ENCODE measurements at places on chromosomes 13 and 19.

DNA sequence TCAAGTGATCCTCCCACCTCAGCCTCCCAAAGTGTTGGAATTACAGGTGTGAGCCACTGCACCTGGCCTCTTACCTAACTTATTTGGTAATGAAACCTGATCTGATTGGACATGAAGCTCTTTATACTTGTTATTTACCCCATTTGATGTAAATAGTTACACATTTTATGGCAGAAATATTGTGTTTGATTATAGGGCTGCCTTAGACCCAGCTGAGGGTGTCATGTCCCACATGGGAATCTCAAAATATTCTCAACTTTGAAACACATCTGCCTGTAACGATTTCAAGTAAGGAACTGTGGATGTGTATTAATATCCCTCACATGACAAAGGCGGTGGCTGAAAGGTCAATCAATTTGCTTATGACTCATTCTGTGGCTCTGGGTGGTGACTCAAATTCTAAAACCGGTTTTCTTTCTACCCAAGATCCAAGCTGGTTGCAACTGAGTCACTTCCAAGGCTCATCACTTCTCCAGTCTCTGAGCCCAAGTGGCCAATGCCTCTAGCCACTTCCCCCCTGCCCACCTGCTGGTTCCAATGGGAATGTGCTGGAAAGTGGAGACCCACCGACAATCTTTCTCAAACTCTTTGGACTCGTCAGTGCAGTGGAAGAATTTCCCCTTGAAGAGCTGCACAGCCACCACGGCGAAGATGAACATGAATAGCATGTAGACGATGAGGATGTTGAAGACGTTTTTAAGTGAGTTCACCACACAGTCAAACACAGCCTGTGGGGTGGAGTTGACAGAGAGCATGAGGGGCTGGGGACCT, 110.9 kb downstream of the IER2 start:
- H3K27me3 ChIP-seq, result no peaks in the 10 kb centered on the region
- no peak for DNase-seq
- H3K27ac ChIP-seq, result no peak overlapping the region
- no peak overlapping the region for H3K4me3 ChIP-seq
- no peaks in the 10 kb centered on the region for H3K36me3 ChIP-seq

DNA sequence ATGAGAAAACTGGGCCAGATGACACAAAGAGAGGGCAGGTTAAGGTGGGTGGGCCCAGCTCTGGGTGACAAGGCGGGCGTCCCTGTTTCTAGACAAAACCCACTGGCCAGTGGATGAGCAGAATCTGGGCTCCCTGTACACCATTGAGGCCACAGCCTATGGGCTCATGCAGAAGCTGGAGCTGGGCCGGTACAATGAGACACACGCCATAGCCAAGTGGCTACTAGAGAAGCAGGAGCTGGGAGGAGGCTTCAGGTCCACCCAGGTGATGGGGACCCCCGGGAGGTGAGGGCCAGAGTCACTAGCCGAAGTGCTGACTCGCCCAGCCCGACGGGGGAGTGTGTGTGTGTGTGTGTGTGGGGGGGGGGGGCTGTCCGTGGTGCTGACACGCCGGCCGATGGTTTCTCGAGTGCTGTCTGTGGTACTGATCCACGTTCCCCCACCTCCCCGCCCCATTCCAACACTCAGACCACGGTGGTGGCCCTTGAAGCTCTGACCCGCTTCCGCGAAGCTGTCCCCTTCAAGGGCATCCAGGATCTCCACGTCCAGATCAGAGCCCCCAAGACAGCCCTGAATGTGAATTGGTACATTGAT, 24.3 kb upstream of the SHFL start:
- no peaks in the 10 kb centered on the region for H3K36me3 ChIP-seq
- no peaks in the 10 kb centered on the region for H3K27me3 ChIP-seq
- no peak overlapping the region for H3K4me3 ChIP-seq
- no peak for DNase-seq
- H3K4me1 ChIP-seq, result no peaks in the 10 kb centered on the region

DNA sequence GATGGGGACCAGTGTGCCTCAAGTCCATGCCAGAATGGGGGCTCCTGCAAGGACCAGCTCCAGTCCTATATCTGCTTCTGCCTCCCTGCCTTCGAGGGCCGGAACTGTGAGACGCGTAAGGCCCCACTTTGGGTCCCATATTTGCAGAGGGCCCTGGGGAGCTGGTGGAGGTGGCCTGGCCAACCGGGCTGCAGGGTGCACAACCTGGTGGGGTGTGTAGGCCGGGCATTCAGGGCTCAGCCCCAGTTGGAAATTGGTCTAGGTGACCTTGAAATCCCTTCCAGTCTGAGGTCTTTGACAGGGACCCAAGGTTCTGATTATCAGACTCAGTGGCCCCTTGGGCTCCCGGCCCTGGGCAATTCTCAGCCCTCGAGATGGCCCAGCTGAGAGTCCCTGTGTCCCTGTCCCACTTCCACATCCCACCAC, 8.3 kb downstream of the F7 start:
- no peaks in the 10 kb centered on the region for H3K36me3 ChIP-seq
- no peak overlapping the region for H3K4me3 ChIP-seq
- no peaks in the 10 kb centered on the region for H3K27me3 ChIP-seq
- no peak overlapping the region for H3K27ac ChIP-seq

DNA sequence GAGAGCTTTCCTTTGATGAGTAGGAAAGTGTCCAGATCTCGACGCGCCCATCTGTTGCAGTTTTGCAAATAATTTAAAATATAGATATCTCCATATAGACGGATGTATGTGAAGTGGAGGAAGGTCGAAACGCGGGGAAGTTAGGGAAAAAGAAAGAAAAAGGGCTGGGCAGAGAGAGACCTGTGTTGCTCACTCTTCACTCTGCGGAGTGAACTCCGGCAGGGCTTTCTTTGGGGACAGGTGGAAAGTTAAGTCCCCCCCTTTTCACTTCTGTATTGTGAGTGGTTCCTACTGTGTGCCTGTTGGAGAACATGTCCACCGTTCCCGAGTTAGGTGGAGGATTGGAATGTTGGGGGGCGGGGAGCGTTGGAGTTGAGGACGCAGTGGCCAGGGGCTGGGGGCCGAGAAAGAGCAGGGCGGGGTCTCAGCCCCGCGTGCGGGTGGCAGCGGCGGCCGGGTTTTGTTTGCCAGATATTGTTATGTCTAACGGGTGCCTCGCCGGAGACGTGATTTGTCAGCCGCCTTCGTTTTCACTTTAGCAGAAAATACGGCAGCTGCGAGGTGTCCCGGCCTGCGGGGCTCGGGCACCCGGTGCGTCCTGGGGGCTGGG, 145.1 kb upstream of the ZNF536 start:
- no peak overlapping the region for H3K27ac ChIP-seq
- H3K36me3 ChIP-seq, result no peaks in the 10 kb centered on the region
- peaks cover 14% of the 10 kb centered on the region for H3K27me3 ChIP-seq
- H3K4me1 ChIP-seq, result peaks cover 6% of the 10 kb centered on the region

GRCh38 chr19:19214892-19215291, 3.1 kb downstream of the NCAN start:
- H3K36me3 ChIP-seq, result no peaks in the 10 kb centered on the region
- no peak overlapping the region for H3K4me3 ChIP-seq
- H3K27me3 ChIP-seq, result peaks cover 2% of the 10 kb centered on the region
- no peak overlapping the region for H3K27ac ChIP-seq

DNA sequence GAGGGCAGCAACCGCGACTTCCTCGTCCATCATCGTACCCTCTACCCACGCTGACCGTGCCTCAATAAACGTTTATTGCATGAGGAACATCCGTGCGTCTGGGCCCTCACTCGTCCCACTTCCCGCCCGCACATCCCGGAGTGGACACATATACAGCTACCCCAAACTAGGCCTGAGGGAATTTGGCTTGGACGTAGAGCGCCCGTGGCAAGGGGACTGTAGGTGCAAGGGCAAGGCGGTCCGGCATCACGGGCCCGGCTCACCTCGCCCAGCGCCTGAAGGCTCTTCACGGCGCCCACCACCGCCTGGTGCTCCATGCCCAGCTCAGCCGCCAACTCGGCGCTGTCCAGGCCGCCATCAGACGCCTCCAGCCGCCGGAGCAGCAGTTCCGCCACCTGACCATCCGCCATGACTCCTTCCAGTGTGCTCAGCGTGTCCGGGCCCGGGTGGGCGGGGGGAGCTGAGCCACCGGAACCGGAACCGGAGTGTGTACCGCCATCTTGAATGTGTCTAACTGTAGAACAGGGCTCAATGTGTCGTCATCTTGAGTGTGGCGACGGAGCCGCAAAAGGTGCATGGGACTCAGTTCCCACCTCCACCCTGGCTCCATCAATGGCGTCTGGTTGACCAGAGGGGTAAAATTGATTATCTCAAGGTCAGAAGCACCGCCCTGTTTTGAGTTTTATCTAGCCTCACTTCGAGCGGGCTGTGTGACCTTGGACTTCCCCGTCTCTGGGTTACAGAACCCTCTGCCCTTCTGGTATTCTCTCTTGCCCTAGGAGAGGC, at the start of gene FARSA:
FARSA (minus strand) TSS at position 425 of the 786 bp plus-strand sequence; CDS start at position 410, 15 bp downstream.
- H3K27ac ChIP-seq, result peak within 1 kb of the TSS; percentile 76
- peaks cover 28% of the 10 kb centered on the region for H3K36me3 ChIP-seq
- DNase-seq, result peak; percentile 75
- peak within 1 kb of the TSS; percentile 96 for H3K4me3 ChIP-seq

GRCh38 chr13:33138441-33138840, 122.2 kb downstream of the KL start:
- DNase-seq, result no peak
- no peak overlapping the region for H3K27ac ChIP-seq
- H3K4me1 ChIP-seq, result no peaks in the 10 kb centered on the region
- H3K27me3 ChIP-seq, result no peaks in the 10 kb centered on the region

GRCh38 chr19:10292206-10292788, 2.5 kb downstream of the ICAM5 start:
- H3K36me3 ChIP-seq, result no peaks in the 10 kb centered on the region
- H3K4me1 ChIP-seq, result peaks cover 62% of the 10 kb centered on the region
- peak overlapping the region; percentile 54 for H3K4me3 ChIP-seq
- DNase-seq, result no peak

- no peak for DNase-seq
- H3K36me3 ChIP-seq, result no peaks in the 10 kb centered on the region
- no peaks in the 10 kb centered on the region for H3K27me3 ChIP-seq
- no peak overlapping the region for H3K4me3 ChIP-seq
- H3K4me1 ChIP-seq, result no peaks in the 10 kb centered on the region
Observed at GRCh38 chr13:21034603-21035191, 26.7 kb downstream of the LATS2 start.
